HTR-8/SVneo (cell line): ENCODE measurements at places on chromosomes 2 and 18.

DNA sequence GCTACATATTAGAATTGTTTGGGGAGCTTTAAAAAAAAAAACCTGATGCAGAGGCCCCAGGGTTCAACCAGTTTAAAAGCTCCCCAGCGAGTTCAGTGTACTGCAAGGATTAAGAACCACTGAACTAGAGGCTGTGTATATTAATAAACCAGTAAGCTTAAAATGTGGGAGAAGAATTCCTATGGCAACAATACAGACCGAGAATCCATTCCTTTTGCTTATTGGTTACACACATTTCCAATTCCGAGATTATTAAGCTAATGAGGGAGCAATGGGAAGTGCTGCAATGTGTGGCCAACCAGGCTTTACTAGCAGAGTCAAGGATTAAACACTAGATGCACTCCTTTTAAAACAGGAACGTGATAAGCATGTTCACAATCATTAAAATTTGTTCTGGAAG lies 204.4 kb downstream of the TDRD15 start:
- DNase-seq, result no peak

GRCh38 chr2:8872821-8873432 lies 35.5 kb upstream of the KIDINS220 start:
- peak; percentile 56 for DNase-seq

GRCh38 chr18:43581936-43582519 lies 304.7 kb upstream of the SYT4 start:
- no peak for DNase-seq

GRCh38 chr2:86375623-86376022 lies 38.2 kb upstream of the REEP1 start:
- DNase-seq, result no peak

DNA sequence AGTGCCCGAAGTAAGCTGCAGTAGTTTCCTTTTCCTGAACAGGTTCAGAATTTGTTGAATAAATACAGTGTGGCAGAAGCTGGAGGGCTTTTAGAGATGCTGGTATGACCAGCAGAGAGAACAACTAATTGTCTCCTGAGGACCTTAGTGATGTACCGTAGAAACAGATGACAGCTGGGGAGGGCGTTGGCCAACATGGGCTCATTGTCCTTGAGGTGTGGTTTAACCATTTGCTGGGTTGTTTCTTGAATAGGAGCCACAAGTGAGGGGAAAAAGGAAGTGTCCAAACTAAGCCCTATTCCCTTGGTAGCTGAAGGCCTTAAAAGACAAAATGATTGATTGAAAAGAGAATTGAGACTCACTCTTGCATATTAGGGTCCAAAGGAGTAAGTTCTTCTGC lies 11.7 kb upstream of the FAM228A start:
- no peak for DNase-seq

- no peak for DNase-seq
These were observed 32.8 kb upstream of the PEX13 start for GRCh38 chr2:60984720-60985119.

GRCh38 chr2:238019962-238020361 lies 40.8 kb upstream of the SCLY start:
- DNase-seq, result no peak
